ENCODE measurements at places on chromosomes 2 and 18. TPM values are rescaled to one million over a fixed set of nuclear protein-coding genes. Genes with fewer than 3 reads are reported as not detected.
A peak's percentile ranks its signal among the peaks of the same experiment; 100 is the strongest.

- DNase-seq = no peak
These were observed 713.8 kb downstream of the NRXN1 start for GRCh38 chr2:50318147-50318546.

DNA sequence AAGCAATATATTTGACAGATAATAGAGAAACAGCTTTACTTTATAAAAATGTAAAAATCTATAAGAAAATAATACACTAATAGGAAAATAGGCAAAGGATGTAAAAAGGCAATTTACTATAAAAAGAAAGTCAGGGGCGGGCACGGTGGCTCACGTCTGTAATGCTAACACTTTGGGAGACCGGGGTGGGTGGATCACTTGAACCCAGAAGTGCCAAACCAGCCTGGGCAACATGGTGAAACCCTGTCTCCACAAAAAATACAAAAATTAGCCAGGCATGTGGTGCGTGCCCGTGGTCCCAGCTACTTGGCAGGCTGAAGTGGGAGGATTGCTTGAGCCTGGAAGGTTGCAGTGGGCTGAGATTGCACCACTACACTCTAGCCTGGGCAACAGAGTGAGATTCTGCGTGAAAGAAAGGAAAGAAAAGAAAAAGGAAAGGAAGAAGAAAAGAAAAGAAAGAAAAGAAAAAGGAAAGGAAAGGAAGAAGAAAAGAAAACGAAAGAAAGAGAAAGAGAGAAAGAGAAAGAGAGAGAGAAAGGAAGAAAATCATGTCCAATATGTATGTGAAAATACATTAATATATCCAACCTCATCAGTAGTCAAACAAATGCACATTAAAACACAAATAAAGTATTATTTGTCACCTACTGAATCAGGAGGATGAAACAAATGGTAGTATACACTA is 65.1 kb downstream of the ADD2 start:
- DNase-seq = no peak

Gene REG1A
- total RNA-seq = 2.3 TPM

- no peak for DNase-seq
These were observed 78.9 kb upstream of the SCN7A start for GRCh38 chr2:166572937-166573336.

DNA sequence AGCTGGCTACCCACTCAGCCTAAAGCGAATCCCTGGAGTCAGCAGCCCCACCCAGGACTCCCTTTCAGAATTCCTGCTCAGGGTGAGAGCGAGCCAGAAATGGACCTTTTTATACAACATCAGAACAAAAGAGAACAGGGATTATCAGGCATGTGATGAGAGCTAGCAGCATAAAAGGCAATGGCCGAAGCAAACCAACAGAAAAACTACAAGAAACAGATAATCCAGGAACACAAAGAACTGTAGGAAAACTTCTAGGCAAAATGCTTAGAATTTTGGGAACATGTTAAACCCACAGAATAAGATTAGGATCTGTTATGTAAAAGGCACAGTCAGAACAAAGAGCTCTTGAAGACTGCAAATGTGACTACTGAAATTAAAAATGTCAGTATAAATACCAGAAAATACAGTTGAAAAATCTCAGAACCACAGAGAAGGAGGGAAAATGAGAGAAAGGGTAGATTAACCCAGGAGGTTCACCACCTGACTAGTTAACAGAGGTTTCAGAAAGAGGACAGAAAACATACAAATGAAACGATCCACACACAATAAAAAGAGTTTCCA is 31.3 kb downstream of the ITGA6 start:
- peak; percentile 29 for DNase-seq

Gene HOXD13
- not detected for total RNA-seq

DNA sequence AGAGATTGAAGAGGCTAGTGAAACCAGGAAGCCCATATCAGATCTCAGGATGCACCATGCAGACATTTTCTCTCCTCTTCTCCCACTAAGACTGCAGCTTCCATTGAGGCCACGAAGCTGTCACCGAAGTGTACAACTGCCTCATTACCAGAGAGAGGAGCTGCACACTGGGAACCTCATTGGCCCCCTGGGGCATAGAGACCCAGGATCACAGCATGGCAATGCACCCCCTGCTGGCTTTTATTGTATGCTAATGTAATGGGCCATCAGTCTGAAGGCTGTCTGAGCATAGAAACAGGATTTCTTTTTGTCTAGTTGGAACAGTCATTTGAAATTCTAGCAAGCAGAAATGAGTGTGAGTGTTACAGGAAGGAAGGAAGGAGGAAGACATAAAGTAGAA is 861.6 kb upstream of the CELF4 start:
- DNase-seq = peak; percentile 12

- DNase-seq = no peak
These were observed 15.5 kb downstream of the WDFY1 start for GRCh38 chr2:223929571-223930102.

- no peak for DNase-seq
These were observed 7.1 kb upstream of the STAMBP start for GRCh38 chr2:73821669-73822068.

DNA sequence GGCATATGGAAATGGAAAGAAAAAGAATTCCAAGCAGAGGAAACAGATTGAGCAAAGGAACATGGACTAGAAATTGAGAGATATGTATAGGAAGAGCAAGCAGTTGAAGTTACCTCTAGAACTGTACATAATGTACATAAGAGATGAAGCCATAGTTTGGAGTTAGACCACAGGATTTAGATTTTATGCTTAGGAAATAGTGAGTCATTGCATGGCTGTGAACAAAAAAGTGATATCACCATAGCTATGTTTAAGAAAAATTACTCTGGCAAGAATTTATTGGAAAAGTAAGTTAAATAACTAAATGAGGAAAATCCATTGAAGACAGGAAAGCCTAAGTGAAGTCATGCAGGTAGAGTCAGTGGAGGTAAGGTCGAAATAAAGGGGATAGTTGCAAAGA is 99.4 kb upstream of the GALNT5 start:
- no peak for DNase-seq

GRCh38 chr18:59954755-59955156 is 55.0 kb downstream of the PMAIP1 start:
- DNase-seq = no peak

GRCh38 chr2:239355139-239355538 is 45.7 kb downstream of the HDAC4 start:
- DNase-seq = no peak

Gene POTEF
- total RNA-seq = 15.1 TPM

Gene SERPINB10
- total RNA-seq = not detected

Measured in neural progenitor cell (in vitro differentiated cells).